ENCODE measurements at places on chromosomes 2 and 18. TPM values are rescaled to one million over a fixed set of nuclear protein-coding genes. Genes with fewer than 3 reads are reported as not detected.

- DNase-seq = peak; percentile 97
Measured at GRCh38 chr18:6729247-6730091, at the start of gene ARHGAP28. Gene ARHGAP28 (plus strand): TSS chr18:6729716. CDS start chr18:6729822, 106 bp downstream.

DNA sequence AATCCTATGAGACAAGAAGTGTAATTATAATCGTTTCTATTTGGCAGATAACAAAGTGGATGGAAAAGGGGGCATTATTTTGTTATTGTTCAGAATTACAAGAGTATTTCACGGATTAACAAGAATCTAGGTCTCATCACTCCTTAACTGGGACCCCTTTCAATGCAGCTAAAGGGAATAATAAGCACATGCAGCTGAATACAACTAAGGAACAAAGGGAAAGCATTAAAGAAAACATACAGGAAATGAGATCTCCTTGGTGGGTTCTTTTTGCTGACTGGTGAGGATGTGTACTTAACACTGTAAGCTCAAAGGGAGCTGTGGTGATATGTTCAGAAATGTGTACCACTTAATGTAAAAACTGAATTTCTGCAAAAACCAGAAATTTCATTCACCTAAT is 140.5 kb upstream of the WDSUB1 start:
- no peak for DNase-seq

- DNase-seq = no peak
Measured at GRCh38 chr2:185484602-185485001, 254.0 kb upstream of the FSIP2 start.

- no peak for DNase-seq
Measured at GRCh38 chr2:5236249-5236648, 455.9 kb upstream of the SOX11 start.

DNA sequence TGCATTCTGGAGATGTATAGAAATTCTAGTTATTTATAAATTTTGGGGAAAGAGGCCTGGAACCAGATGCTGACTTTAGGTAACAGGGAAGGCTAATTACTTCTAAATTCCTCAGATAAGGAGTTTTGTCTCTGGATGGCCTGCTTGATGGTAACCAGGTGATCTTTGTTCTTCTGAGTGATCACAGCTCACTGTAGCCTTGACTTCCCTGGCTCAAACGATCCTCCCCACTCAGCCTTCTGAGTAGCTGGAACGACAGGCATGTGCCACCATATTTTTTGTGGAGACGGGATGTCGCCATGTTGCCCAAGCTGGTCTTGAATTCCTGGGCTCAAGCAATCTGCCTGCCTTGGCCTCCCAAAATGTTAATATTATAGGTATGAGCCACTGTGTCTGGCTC is 54.4 kb upstream of the MSH6 start:
- no peak for DNase-seq

The TDRD15 gene
- total RNA-seq = not detected

DNA sequence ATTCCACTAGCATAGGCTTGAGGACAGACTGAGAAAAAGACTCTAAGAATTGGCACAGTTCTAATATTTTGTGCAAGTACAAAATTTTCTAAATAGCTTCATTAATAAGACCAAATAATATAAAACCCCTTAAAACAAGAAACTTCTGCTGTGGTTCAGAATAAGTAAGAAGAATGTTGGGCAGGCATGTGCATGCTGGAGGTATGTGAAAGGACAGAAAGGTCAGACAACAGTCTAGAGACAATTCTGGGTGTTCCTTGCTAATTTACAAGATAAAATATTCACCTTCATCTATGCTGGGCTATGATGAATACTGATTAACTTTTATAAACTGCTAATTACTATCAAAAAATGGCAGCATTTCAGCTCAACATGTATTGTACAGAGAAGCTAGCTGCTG is 14.9 kb downstream of the CEBPZOS start:
- no peak for DNase-seq

DNA sequence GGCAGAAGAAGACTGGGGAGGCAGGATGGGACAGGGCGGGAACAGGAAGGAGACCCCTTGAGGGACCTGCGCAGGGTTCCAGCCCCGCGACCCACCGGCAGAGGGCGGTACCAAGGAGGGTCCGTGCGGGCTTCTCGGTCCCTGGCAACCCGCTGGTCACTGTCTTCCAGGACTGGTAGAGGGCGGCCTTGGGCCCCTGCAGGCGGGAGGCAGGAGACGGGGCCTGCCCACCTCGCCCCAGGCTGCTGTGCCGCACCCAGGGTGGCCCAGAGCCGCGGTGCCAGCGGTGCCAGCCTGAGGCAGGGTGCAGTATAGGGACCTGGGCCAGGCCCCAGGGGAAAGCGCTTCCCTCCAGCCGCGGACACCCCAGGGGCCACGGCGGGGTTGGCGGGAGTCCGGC is 34.5 kb downstream of the NEURL3 start:
- DNase-seq = peak; percentile 8
